Stimulated activated naive CD4-positive, alpha-beta T cell treated with Interleukin-2 at 50 U/mL for 16 hours (primary cell): ENCODE measurements at places on chromosomes 4 and X.
A peak's percentile ranks its signal among the peaks of the same experiment; 100 is the strongest.

DNA sequence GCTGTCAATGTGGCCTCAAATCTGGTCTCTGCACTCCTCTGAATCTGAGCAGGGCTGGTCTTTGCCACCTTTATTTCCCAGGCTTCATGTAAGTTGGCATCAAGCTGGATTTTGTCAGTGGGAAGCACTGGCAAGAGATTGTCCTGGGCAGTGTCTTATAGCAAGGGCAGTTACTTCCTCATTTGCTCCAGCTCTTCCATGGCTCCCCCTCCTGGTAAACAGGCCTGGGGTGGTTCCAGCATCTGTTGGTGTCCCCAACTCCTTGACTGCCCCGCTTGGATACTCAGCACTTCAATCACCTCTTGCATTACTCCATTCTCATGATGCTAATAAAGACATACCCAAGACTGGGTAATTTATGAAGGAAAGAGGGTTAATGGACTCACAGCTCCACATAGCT lies 15.0 kb upstream of the REST start:
- DNase-seq = no peak

DNA sequence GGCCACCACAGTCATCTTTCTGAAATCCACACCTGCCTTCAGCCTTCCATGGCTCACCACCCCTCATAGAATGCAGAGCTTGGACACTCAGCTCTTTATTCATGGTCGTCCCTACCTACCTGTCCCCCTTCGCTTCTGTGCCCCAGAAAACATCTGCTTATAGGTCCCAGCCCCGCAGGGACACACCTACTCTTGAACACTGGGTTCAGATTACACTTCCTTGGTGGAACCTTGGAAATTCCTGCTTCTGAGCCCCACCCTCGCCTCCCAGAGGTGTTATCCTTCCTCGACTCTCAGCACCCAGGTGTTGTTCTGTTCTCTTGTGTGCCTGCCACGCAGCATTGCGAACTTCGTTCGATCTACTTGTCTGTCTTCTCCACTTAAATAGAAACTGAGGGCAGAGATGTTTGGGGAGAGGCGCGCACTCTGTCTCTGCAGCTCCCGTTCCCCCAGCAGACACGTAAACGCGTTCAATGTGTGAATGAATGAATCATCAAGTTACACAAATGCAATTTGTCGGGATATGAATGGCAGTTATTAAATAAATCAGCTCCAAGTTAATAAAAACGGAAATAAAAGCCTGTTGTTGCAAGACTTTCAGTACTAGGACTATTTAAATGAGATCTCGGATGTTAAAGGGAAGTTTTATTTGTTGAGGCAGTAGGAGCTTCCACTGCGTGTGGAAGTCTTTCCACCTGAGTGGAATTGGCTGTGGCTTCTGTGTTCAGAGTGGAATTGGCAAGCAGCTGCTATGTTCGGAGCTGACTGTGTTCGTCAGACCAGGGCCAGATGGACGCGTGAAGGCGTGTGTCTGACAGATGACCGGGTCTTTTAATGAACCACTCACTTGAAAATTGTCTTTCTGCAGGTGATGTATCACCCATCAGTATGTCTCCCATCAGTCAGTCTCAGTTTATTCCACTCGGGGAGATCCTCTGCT lies 95.6 kb downstream of the STOX2 start:
- no peak for DNase-seq

DNA sequence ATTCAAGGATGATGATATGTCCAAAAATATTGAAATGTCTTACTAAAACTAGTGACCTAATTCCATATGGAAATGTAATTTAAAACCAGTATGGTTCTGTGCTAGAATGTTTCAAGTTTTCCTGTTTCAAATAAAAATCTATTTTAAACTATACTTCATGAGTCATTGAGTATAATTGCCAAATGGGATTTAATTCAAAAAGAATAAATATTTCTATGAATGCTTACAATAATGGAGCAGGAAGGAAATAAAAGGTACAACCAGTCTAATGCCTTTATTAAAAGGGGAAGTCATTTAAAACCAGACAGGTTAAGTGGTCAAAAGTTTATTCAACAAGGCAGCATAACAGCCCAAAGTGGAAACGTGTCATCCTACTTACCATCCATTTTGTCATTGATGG lies 2347.1 kb downstream of the PCDH7 start:
- DNase-seq = no peak

- no peak for DNase-seq
Observed at GRCh38 chr4:42470023-42470422, 72.7 kb downstream of the SHISA3 start.

DNA sequence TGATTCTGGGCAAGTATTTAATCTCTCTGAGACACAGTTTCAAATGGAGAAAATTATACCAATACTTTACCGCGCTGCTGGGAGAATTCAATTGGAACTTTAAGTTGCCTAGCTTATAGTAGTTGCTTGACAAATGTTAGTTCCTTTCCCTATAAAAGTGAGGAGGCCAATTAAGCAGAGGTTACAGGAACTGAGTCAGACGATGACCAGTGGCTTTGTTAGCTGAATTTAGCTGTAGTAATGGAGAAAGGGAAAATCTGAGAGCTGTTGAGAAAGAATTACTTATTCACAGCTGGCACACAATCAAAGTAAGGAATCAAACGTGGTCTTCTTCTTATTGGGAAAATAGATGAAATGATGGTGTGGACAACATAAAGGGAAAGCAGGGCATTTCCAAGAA lies 29.6 kb downstream of the SMARCA1 start:
- DNase-seq = no peak

DNA sequence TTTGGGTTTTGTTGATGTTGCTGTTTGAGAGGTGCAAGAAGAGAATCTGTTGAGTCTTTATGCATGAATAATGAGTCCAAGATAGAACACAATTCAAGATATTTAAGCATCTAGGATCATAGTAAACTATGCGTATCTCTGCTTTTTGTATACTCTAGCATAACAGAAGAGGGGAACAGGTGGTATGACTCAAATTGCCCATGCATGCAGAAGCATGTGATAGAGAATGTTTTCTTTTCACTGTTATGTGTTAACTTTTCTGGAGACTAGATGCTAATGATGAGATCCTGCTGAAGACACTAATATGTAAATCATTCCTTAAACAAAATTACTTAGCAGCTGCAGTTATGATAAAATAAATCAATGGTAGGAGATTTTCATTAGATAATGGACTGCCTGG lies 165.3 kb upstream of the FTHL17 start:
- no peak for DNase-seq

DNA sequence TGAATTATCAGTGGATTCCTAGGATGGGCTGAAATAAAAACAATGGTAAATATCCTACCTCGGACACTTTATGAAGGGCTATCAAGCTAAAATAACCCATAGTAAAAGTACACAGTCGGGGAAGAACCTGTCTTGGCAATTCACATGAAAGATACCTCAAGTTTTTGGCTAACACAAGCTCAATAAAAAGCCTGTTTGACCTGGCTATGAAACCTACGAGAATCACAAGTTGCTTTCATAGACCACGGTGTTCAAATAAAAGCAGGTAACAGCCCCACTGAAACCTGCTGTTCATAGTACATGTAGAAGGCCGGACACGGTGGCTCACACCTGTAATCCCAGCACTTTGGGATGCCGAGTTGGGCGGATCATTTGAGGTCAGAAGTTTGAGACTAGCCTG lies 12.3 kb downstream of the RLIM start:
- no peak for DNase-seq

DNA sequence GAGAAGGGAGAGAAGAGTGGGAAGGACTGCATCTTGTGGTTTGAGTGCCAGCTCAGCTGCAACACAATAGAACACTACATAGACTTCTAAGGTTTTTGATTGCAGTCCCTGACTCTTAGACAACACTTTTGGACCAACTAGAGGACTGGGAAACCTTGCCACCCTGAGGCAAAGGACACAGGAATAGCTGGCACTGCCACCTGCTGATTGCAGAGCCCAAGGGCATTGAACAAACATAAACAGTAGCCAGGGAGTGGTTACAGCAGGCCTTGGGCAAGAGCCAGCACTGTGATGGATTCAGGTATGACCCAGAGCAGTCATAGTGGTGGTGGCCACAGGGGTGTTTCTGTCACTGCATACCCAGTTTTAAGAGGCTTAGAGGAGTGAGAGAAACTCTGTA lies 72.5 kb upstream of the CXorf51A start:
- DNase-seq = no peak

DNA sequence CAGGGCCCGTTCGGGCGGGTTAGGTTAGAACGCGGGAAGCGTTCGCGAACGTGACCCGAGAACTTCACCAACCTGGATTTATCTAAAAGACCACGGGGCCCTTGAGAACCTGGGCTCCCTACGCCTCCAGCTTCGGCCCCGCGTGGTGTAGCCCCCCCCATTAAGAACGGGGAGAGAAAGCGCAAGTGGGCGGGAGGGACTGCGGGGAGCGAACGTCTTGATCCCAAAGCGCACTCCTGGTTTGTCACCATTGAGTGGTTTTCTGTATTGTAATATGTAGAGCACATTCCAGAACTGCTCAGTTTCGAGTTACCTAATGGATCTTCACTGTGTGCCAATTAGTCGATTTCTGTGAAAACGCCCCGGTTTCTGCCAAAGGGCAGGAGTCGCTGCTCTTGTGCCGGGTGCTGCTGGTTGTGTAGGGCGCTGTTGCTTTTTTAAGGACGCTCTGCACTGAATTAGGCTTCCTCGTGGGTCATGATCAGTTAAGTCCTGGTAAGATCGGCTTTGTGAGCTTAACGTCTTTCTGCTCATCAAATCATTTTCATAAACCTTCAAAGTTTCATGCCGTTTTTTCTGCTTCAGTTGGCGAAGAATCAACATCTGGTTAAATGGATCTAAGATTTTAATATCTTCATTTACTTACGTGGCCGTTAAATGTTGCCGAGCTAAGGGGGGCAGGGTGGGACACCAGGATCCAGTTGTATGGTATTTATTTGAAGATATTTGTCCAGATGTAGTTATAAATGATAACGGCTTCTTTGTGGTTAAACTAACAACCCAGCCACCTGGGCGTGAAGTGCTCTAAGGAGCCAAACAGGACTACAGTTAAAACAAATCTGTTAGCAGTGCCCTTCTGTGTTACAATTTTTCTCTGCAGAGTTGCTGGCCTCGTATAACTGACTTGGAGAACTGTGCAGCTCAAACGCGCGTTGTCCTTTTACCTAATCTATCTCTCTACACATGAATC lies 809 bp downstream of the MND1 start:
- DNase-seq = peak; percentile 45

DNA sequence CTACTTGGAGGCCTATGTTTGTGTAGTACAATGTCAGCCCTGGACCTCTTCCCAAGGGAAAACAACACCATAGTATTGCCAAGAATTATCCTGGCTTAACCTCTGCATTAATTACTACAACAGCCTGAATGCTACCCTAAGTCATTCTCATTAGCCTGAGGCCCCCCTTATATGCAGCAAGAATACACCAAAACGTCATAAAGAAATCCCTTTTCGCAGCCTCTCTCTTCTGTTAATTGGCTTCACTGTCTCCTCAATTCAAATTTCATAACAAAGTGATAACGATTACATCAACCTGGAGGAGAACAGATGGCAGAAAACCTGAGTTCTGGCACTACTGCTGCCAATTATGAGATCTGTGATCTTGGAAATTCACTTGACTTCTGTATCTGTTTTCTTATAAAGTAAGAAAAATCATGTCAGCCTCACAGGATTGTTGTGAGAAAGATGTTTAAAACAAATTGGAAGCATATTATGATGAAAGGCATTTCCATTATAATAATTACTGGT lies 1663.1 kb downstream of the STIM2 start:
- DNase-seq = no peak

DNA sequence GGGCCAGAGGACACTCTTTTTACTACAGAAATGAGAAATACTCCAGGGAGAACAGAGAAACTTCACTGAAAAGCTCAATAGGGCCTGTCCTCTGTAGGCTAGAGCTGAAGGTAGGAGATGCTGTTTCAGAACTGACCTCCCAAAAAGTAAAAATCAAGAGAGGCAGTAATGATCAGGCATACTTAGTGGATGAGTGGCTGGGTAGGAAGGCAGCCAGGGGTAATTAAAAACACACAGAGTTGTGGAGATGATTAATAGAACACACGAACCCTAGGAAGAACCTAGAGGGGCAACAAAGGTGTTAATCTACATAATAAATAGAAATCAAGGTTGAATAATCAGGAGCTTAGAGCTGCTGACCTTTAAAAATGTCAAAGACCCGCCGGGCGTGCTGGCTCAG lies 582.4 kb upstream of the ADGRL3 start:
- no peak for DNase-seq

- DNase-seq = no peak
Observed at GRCh38 chr4:163582703-163583102, 88.2 kb downstream of the TMA16 start.

DNA sequence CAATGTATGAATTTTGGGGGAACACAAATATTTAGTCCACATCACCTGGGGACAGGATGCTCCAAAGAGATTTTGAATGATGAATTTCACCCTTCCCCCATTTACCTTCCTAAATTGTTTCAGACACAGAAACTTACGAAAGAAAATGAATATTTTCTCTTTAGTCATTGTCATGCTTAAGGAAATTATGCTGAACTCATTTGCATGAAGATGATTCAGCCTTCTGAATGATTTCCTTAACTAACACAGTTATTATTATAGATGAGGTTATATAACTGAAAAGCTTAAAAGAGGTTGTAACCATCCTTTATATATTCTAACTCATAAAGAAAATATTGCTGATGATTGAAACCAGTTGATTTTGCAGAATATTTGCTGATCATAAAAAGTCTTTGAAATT lies 61.1 kb downstream of the KCNIP4 start:
- DNase-seq = no peak

GRCh38 chr4:172390331-172390730 lies 577.1 kb downstream of the GALNTL6 start:
- no peak for DNase-seq

DNA sequence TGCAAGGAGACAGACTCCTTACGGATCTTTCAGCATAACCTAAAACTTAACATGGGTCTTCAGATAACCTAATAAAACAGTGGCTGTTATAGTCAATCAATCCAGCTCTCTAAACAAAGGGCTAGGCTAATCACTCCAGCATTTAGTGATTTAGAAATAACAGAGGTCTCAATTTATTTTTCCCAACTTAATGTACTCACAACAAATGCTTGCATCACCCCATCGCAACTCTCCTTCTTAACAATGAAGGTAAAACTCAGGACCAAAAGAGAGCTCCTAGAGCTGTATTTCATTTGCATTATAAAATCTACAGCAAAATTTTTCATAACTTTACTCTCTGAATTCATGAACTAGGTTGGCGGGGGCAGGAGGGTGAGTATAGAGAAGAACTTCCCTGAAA lies 1.1 kb downstream of the LIN54 start:
- DNase-seq = no peak

GRCh38 chr4:8694226-8694625 lies 101.7 kb downstream of the CPZ start:
- no peak for DNase-seq

- peak; percentile 31 for DNase-seq
Observed at GRCh38 chr4:56723201-56723605, 42.1 kb upstream of the HOPX start.

- DNase-seq = no peak
Observed at GRCh38 chr4:101199507-101200285, 147.6 kb downstream of the PPP3CA start.

GRCh38 chrX:31280580-31280979 lies 208.7 kb upstream of the FTHL17 start:
- no peak for DNase-seq

- DNase-seq = no peak
Observed at GRCh38 chr4:58413849-58414248, 1303.7 kb upstream of the IGFBP7 start.
